ENCODE measurements at places on chromosomes 3 and 15. TPM values are rescaled to one million over a fixed set of nuclear protein-coding genes. Genes with fewer than 3 reads are reported as not detected.

P2RY14 gene
- total RNA-seq: not detected

DUOXA2 gene
- total RNA-seq: not detected

ARPP21 gene
- total RNA-seq: not detected

PIGZ gene
- 3.6 TPM for total RNA-seq

GALNT15 gene
- 93.0 TPM for total RNA-seq

INKA1 gene
- total RNA-seq: 10.5 TPM

SLC9C1 gene
- total RNA-seq: not detected

IL17RE gene
- 1.5 TPM for total RNA-seq

IQCF2 gene
- not detected for total RNA-seq

ADGRG7 gene
- total RNA-seq: not detected

HYAL1 gene
- total RNA-seq: 6.1 TPM

SLC6A1 gene
- total RNA-seq: under 0.01 TPM

TRAIP gene
- total RNA-seq: 4.4 TPM

CCDC191 gene
- total RNA-seq: 4.2 TPM

ITIH1 gene
- not detected for total RNA-seq

KNG1 gene
- not detected for total RNA-seq

PYGO1 gene
- total RNA-seq: 11.2 TPM

AP3S2 gene
- 68.5 TPM for total RNA-seq

CMTM6 gene
- total RNA-seq: 58.6 TPM

CNTN4 gene
- total RNA-seq: not detected

TNFAIP8L3 gene
- total RNA-seq: 47.5 TPM

TRH gene
- not detected for total RNA-seq

RAB6B gene
- total RNA-seq: 1.2 TPM

VIPR1 gene
- total RNA-seq: not detected

LSM3 gene
- total RNA-seq: 4.6 TPM

FBXO40 gene
- not detected for total RNA-seq

LIPC gene
- 1.6 TPM for total RNA-seq

SOX14 gene
- total RNA-seq: not detected

TMEM158 gene
- total RNA-seq: 82.2 TPM

STRC gene
- 0.17 TPM for total RNA-seq

FRG2C gene
- not detected for total RNA-seq

IL17RB gene
- total RNA-seq: under 0.01 TPM

NEK10 gene
- 38.5 TPM for total RNA-seq

MUC20 gene
- total RNA-seq: 0.50 TPM

FMN1 gene
- total RNA-seq: 23.3 TPM

EPHB3 gene
- 18.0 TPM for total RNA-seq

All from smooth muscle cell of trachea (primary cell).